Gastrocnemius medialis (tissue), 4 donors: ENCODE measurements at places on chromosomes 3 and 15. TPM values are rescaled to one million over a fixed set of nuclear protein-coding genes. Genes with fewer than 3 reads are reported as not detected.
A peak's percentile ranks its signal among the peaks of the same experiment; 100 is the strongest.

The AADACL2 gene
- not detected for total RNA-seq

The USP13 gene
- 166 TPM for total RNA-seq

The SERPINI1 gene
- total RNA-seq: 2.2 TPM

The COL6A5 gene
- total RNA-seq: not detected

The CHRD gene
- total RNA-seq: 5.7 TPM

The TPRG1 gene
- 3.1 TPM for total RNA-seq

The FETUB gene
- not detected for total RNA-seq

The KPNA4 gene
- 78.9 TPM for total RNA-seq

The NAALADL2 gene
- total RNA-seq: 0.46 TPM

The CA12 gene
- not detected for total RNA-seq

The CCR3 gene
- total RNA-seq: not detected

The TPRA1 gene
- 29.3 TPM for total RNA-seq

- H3K4me3 ChIP-seq: no peak overlapping the region
- H3K4me1 ChIP-seq: no peaks in the 10 kb centered on the region
- DNase-seq: no peak
- H3K27ac ChIP-seq: no peak overlapping the region
Measured at GRCh38 chr3:8303466-8303865, 198.2 kb upstream of the LMCD1 start.

GRCh38 chr3:182802413-182803390 is 9.4 kb downstream of the ATP11B start:
- no peaks in the 10 kb centered on the region for H3K36me3 ChIP-seq
- peaks cover 26% of the 10 kb centered on the region for H3K4me1 ChIP-seq
- peak overlapping the region; percentile 41 for H3K27ac ChIP-seq
- no peaks in the 10 kb centered on the region for H3K27me3 ChIP-seq

GRCh38 chr3:128341659-128342395 is 124.9 kb downstream of the DNAJB8 start:
- peaks cover 23% of the 10 kb centered on the region for H3K4me1 ChIP-seq
- no peaks in the 10 kb centered on the region for H3K36me3 ChIP-seq
- no peaks in the 10 kb centered on the region for H3K27me3 ChIP-seq
- H3K4me3 ChIP-seq: no peak overlapping the region
- H3K27ac ChIP-seq: no peak overlapping the region

GRCh38 chr3:120567370-120568201 is 28.6 kb upstream of the NDUFB4 start:
- H3K27ac ChIP-seq: no peak overlapping the region
- no peaks in the 10 kb centered on the region for H3K4me1 ChIP-seq
- H3K4me3 ChIP-seq: peak overlapping the region; percentile 1

DNA sequence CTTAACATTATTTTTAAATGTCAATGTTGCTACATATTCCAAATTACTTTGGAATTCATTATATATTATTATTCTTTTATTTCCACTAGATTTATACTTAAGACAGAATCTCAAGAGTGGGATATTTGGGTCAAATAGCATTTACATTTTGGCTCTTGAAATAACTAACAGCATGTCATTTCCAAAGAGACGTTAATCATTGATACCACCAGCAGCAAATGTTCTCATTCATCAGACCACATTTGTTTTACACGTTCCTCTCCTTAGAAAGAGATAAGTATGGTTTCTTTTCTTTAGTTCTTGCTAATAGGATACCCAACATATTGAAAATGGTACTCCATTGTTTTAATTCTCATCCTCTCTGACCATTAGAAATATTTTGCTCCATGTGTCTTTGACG is 229.8 kb downstream of the LPP start:
- H3K27ac ChIP-seq: no peak overlapping the region
- H3K27me3 ChIP-seq: no peaks in the 10 kb centered on the region
- H3K4me1 ChIP-seq: no peaks in the 10 kb centered on the region
- DNase-seq: no peak
- H3K4me3 ChIP-seq: no peak overlapping the region
- H3K36me3 ChIP-seq: no peaks in the 10 kb centered on the region

GRCh38 chr3:132657869-132658747 is 1.5 kb downstream of the ACAD11 start:
- no peaks in the 10 kb centered on the region for H3K36me3 ChIP-seq
- H3K4me3 ChIP-seq: no peak overlapping the region
- no peak for DNase-seq
- H3K27me3 ChIP-seq: no peaks in the 10 kb centered on the region

- H3K27ac ChIP-seq: no peak overlapping the region
- H3K4me3 ChIP-seq: no peak overlapping the region
- DNase-seq: no peak
- H3K36me3 ChIP-seq: no peaks in the 10 kb centered on the region
- H3K4me1 ChIP-seq: no peaks in the 10 kb centered on the region
Measured at GRCh38 chr15:80585544-80586018, 109.5 kb upstream of the ABHD17C start.

GRCh38 chr3:5517921-5518320 is 330.4 kb downstream of the EDEM1 start:
- H3K27me3 ChIP-seq: no peaks in the 10 kb centered on the region
- no peak for DNase-seq
- H3K36me3 ChIP-seq: no peaks in the 10 kb centered on the region

GRCh38 chr3:196557236-196557635 is 11.1 kb downstream of the WDR53 start:
- DNase-seq: no peak
- peaks cover 17% of the 10 kb centered on the region for H3K4me1 ChIP-seq
- H3K36me3 ChIP-seq: no peaks in the 10 kb centered on the region
- no peak overlapping the region for H3K27ac ChIP-seq

DNA sequence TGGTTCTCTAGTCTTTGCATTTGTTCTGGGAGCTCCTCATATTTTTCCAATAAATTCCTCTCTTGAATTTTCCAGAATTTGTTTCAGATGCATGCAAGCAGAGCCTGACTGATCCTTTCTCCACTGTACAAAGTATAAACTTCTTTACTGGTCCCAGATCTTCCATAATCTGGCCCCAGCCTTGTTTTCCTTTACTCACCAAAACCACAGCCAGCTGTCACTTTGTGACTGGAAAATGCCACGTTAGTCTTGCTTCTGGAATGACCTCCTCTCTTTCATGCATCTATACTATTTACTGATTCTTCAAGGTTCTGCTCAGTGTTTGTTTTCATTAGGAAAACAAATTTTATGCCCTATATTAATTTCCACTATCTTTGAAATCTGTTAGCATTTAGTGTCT is 60.4 kb upstream of the SPPL2A start:
- no peak for DNase-seq
- peaks cover 5% of the 10 kb centered on the region for H3K4me1 ChIP-seq
- no peak overlapping the region for H3K27ac ChIP-seq
- H3K27me3 ChIP-seq: no peaks in the 10 kb centered on the region
- H3K36me3 ChIP-seq: no peaks in the 10 kb centered on the region
- no peak overlapping the region for H3K4me3 ChIP-seq

GRCh38 chr15:40379853-40380252 is 2.7 kb upstream of the KNSTRN start:
- peak overlapping the region; percentile 77 for H3K27ac ChIP-seq
- DNase-seq: peak; percentile 96
- no peaks in the 10 kb centered on the region for H3K27me3 ChIP-seq
- H3K4me1 ChIP-seq: peaks cover 20% of the 10 kb centered on the region
- H3K36me3 ChIP-seq: no peaks in the 10 kb centered on the region
- no peak overlapping the region for H3K4me3 ChIP-seq

DNA sequence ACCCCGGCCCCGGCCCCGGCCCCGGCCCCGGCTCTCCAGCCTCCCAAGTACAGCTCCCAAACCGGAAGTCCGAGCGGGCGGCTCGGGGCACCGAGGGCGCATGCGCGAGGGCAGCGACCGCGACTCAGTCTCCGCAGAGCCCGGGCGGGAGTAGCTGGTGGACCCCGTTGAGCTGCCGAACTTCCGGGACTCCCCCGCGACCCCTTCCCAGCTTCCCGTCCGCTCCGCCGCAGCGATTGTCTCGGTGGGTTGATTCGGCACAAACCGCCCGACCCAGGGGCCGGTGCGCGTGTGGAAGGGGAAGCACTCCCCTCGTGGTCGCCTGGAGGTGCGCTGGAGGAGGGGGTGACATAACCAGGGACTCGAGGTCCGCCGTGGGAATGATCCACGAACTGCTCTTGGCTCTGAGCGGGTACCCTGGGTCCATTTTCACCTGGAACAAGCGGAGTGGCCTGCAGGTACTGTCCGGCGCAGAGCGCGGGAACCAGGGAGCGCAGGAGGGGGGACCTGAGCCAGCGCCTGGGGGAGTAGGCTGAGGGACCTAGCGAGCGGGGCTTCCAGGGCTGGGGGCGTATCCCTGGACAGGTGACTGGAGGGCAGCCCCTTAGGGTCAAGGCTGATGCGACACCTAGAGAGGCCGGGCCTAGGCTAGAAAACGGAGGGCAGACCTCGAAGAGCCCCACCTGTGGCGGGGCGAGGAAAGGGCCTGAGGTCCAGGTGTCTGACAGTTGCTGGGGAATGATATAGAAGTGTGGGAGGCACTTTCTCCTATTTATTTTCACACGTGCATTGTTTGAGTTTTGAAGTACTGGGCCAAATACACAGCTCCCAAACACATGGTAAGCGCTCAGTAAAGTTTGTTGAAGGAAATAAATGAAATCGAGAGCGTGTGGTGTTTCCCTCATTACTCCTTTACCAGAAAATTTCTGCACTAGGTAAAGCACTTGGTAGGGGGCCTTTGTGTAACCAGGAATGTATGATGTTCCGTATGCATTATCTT is at the start of the genes TUBGCP4 and ZSCAN29:
TSS of gene TUBGCP4 (plus strand) at position 127 of the 1,000 bp plus-strand sequence. CDS start at position 381, 254 bp downstream.
TSS of gene ZSCAN29 (minus strand) at position 69 of the 1,000 bp plus-strand sequence. CDS start 1,130 bp downstream, outside the sequence.
- no peaks in the 10 kb centered on the region for H3K27me3 ChIP-seq
- DNase-seq: peak; percentile 77
- H3K27ac ChIP-seq: peak within 1 kb of the TSS; percentile 87

DNA sequence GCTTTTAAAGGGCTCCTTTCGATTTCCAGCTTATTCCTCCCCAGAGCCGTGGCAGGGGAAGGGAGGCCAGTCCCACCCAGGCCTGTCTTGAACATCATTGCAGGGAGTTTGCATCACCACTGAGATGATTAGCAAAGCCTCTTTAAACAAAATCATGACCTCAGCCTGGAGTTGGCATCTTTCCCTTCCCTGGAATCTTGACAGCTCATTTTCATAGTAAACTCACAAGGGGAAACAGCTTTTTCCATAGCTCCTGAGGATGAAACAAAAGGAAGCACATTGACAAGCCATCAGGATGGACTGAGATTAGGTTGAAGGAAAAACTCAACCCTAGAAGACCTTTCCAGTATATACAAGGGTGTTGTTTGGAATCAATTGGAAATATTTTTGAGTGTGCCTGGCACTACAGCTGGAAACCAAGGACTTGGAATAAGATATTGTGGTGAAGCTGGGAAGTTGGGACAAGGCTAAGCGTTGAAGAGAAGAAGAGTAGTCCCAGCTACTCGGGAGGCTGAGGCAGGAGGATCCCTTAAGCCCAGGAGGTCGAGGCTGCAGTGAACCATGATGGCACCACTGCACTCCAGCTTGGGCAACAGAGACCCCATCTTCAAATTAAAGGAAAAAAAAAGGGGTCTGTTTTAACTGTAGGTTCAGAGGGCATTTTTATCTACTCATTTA is 3.1 kb upstream of the LARP6 start:
- H3K27ac ChIP-seq: peak overlapping the region; percentile 58
- peak; percentile 65 for DNase-seq
- H3K4me1 ChIP-seq: no peaks in the 10 kb centered on the region

DNA sequence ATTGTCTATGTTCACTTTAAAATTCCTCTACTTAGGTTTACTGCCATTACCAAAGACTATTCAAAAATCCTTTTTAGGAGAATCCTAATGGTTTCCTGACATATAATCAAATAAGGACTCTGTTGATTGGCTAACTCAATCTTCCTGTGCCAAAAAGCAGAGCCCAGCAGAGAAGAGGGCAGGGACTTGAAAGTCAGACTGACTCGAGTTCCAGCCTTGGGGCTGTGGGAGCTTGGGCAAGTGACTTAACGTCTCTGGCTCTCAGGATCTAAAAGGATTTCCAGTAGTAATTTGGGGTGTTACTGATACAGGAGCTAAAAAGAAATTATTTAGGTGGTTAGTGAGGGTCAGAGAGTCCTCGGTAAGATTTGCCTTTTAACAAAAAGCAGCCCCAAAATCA is 10.9 kb downstream of the CCR5 start:
- DNase-seq: no peak
- H3K4me1 ChIP-seq: peaks cover 19% of the 10 kb centered on the region
- no peak overlapping the region for H3K27ac ChIP-seq

GRCh38 chr3:127182431-127182830 is 10.5 kb upstream of the PRR23E start:
- no peak overlapping the region for H3K27ac ChIP-seq
- H3K36me3 ChIP-seq: no peaks in the 10 kb centered on the region
- H3K4me3 ChIP-seq: no peak overlapping the region
- DNase-seq: no peak
- H3K27me3 ChIP-seq: no peaks in the 10 kb centered on the region

DNA sequence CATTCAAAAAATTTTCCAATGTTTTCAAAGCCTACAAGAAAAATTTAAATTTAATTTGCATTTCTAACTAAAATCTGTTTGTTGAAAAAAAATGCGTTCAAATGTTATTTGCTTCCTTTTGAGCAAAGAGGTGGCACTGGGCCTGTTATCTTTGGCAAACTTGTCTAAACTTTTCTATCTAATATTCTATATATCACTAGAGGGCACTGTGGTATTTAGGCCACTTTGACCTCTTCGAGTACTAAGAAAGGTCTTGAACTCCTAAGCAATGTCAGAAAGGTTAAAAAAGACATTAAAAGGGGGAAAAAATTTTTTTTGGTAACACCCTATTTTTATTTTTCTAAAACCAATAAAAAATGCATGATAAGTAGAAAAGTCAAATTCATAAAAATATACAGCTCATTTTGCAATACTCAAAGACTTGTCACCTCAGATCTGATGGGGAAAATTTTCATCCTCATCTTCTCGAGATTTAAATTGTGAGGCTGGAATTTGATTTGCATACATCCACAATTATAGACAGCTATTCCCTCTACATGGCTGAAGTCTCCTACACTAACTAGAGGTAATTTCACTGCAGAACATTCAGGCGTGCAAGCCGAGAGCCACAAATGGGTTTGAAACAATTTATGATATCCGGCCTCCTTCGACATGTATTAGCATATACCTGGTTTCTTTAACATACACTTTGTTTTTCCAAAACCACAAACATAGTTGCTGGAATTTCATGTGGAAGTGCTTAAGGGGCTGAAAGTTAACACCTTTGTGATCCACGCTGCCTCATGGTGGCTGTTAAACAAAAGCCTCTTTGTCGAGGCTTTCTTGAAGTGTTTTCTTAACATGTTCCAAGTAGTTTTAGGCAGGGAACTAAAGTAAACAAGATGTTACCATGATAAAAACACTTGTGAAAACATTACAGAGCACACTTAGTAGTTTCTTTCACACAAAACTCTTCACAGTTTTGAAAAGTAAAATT is 576.4 kb downstream of the FOXP1 start:
- H3K4me3 ChIP-seq: no peak overlapping the region
- peaks cover 57% of the 10 kb centered on the region for H3K4me1 ChIP-seq
- DNase-seq: no peak
- H3K36me3 ChIP-seq: no peaks in the 10 kb centered on the region
- no peaks in the 10 kb centered on the region for H3K27me3 ChIP-seq

GRCh38 chr3:158109295-158109803 is 540 bp upstream of the RSRC1 start:
- peaks cover 40% of the 10 kb centered on the region for H3K4me1 ChIP-seq
- no peak for DNase-seq
- H3K4me3 ChIP-seq: peak overlapping the region; percentile 86
